ENCODE measurements at places on chromosomes 5 and 9. TPM values are rescaled to one million over a fixed set of nuclear protein-coding genes. Genes with fewer than 3 reads are reported as not detected.

Gene DMRT3
- not detected for total RNA-seq

Gene PCDHB4
- total RNA-seq: 11.0 TPM

Gene PAEP
- not detected for total RNA-seq

Gene POLR3G
- 3.4 TPM for total RNA-seq

Gene UBE2QL1
- 52.3 TPM for total RNA-seq

Gene OCLN
- 5.0 TPM for total RNA-seq

Gene RNF183
- not detected for total RNA-seq

Gene NANS
- 19.1 TPM for total RNA-seq

Gene ACSL6
- total RNA-seq: 69.5 TPM

Gene SPATA31C1
- not detected for total RNA-seq

Gene FGF18
- 0.63 TPM for total RNA-seq

Gene BRINP1
- total RNA-seq: 69.2 TPM

Gene F12
- 3.4 TPM for total RNA-seq

Gene ADGRD2
- total RNA-seq: not detected

Gene HTR1A
- total RNA-seq: 18.5 TPM

Gene PTPN3
- total RNA-seq: 6.3 TPM

Gene TTC16
- total RNA-seq: not detected

Gene SURF2
- total RNA-seq: 14.1 TPM

Gene NDUFS6
- total RNA-seq: 7.2 TPM

Gene FRMD3
- 38.2 TPM for total RNA-seq

Gene GABRB2
- 77.0 TPM for total RNA-seq

Gene KCNV2
- not detected for total RNA-seq

Gene PCDHAC1
- 66.4 TPM for total RNA-seq

Gene SLC36A3
- not detected for total RNA-seq

Gene PCDHA6
- total RNA-seq: 46.3 TPM

Gene PCA3
- total RNA-seq: 1.6 TPM

Gene FOXD4L5
- 0.31 TPM for total RNA-seq

Gene TTC23L
- 8.5 TPM for total RNA-seq

Gene PRRX2
- not detected for total RNA-seq

Gene ZNF879
- 21.3 TPM for total RNA-seq

Gene SAXO1
- total RNA-seq: under 0.01 TPM

Gene TIMD4
- total RNA-seq: not detected

Gene GRAMD2B
- total RNA-seq: 5.3 TPM

Gene PCDHGC4
- 91.7 TPM for total RNA-seq

Gene SLC34A3
- total RNA-seq: not detected

Gene SLC6A18
- total RNA-seq: not detected

Gene SPATA31D4
- not detected for total RNA-seq

Gene MYOZ3
- total RNA-seq: 2.2 TPM

Gene CSF1R
- 8.8 TPM for total RNA-seq

Gene C8G
- not detected for total RNA-seq

Gene AQP7
- not detected for total RNA-seq

Gene TTLL11
- total RNA-seq: 30.0 TPM

Gene FTMT
- not detected for total RNA-seq

Gene PCDHGB5
- 41.6 TPM for total RNA-seq

Gene RANBP3L
- 3.8 TPM for total RNA-seq
